ENCODE measurements at places on chromosomes 2 and 18. TPM values are rescaled to one million over a fixed set of nuclear protein-coding genes. Genes with fewer than 3 reads are reported as not detected.

ADRA2B gene
- total RNA-seq: 0.55 TPM

DNA sequence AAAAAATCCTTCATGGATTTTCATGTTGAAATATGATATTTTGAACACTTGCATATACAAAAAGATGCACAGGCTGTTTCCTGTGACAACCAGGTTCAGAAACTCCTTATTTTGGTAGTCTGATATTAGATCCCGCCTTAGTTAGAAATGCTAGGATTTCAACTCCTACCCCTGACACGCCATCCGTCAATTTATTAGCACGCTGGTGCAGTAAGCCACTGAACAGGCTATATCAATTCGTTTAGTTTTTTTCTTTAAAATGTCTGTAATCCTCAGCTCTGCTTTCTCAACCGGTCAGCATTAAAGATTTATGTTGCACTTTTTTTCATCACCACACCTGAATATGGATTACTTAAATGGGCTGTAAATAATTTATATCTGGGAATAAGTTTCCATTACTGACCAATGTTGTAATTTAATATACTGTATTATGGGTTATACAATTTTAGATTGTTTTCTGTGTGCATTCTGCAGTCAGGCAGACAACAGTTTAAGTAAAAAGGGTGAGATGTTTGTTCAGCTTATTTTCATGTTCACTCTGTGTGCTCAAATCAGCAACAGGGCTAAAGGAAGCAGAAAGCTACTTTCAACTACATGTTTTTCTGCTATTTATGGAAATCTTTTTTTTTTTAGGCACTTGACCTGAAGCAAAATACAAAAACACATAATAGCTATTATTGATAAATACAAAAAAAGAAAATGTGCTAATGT lies 227.7 kb downstream of the ARHGAP15 start:
- no peak for DNase-seq

IL1R1 gene
- 5.0 TPM for total RNA-seq

GAREM1 gene
- total RNA-seq: 10.2 TPM

SNRNP27 gene
- total RNA-seq: 38.1 TPM

Measured in PC-9 (cell line).